ENCODE measurements at places on chromosomes 1 and 21.

DNA sequence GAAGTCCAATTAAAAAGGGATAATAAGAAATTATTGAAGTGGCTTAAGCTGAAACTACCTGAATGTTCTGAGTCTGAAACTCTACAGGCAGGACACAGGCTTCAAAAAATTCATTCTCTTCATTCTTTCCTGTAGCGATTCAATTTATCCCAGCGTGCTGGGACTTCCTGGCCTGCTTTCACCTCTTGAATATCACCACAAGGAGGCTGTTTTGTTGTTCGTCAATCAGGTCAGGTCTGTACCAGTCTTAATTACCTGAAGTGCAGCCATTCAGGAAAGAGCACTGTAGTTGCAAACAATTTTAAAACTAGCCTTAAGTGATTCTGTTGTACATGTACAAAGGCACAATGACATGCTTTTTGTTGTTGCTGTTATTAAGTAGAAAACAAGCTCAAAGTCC lies 38.4 kb downstream of the FYB2 start:
- no peak overlapping the region for H3K27ac ChIP-seq
- H3K4me3 ChIP-seq: no peak overlapping the region
- H3K27me3 ChIP-seq: no peaks in the 10 kb centered on the region
- no peaks in the 10 kb centered on the region for H3K36me3 ChIP-seq

DNA sequence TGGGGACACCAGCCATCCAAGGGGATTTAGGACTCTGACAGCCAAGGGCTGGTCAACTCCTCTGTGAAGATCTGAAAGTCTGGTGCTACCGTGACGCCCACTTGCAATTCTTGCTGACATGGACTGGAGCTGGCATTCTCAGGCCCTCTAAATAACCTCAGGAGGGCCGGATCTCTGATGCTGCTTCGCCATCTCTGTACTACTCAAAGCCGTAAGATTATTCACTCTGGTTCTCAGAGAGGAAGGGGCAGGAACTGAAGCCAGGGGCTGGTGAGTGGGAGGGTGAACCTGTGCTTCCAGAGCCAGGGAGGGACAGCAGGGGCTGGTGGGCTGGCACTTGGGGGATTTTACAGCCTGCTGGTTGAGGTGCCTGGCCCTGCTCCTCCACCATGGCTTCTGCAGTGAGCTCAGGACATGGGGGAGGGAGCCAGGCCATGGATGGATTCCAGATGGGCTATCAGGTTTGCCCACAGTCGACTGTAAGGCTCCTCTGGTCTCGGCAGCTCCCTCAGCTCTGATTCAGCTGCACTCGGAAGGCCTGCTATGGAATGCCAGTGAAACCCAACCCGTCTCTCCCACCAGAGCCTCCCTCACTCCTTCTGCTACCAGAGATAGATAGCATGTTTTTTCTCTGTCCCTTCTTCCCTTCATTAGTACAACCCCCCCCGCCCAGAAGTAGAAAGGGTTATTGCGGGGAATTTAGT lies 84.5 kb downstream of the PLXNA2 start:
- peak; percentile 75 for DNase-seq
- no peaks in the 10 kb centered on the region for H3K27me3 ChIP-seq

GRCh38 chr1:199009447-199009846 lies 370.6 kb downstream of the PTPRC start:
- H3K4me3 ChIP-seq: no peak overlapping the region
- H3K27ac ChIP-seq: no peak overlapping the region
- no peaks in the 10 kb centered on the region for H3K27me3 ChIP-seq
- H3K36me3 ChIP-seq: no peaks in the 10 kb centered on the region
- no peaks in the 10 kb centered on the region for H3K4me1 ChIP-seq
- no peak for DNase-seq

- H3K4me1 ChIP-seq: peaks cover 77% of the 10 kb centered on the region
- peak overlapping the region; percentile 66 for H3K27ac ChIP-seq
- H3K27me3 ChIP-seq: no peaks in the 10 kb centered on the region
These were observed 85.1 kb downstream of the NIBAN1 start for GRCh38 chr1:184889166-184889565.
